ENCODE measurements at places on chromosomes 1 and 21.

- peak; percentile 52 for DNase-seq
These were observed 44.5 kb upstream of the PRRX1 start for GRCh38 chr1:170619241-170620028.

DNA sequence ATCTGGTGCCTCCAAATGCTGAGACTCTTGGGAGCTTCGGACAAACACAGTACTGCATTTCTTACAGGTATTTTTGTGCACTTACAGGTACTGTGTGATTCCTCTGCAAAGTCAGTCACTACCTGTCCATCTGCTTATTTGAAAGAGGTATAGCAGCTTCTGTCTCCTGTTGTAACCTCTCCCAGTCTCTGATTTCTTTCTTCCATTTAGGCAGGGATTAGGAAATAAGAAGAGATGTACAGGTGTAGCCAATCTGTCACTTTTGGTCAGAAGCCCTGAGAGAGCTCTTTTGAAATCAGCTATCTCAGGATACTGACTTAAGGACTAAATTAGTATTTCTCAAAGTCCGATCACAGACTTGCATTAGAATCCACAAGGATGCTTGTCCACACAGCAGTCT is 54.0 kb downstream of the AKT3 start:
- DNase-seq: no peak

DNA sequence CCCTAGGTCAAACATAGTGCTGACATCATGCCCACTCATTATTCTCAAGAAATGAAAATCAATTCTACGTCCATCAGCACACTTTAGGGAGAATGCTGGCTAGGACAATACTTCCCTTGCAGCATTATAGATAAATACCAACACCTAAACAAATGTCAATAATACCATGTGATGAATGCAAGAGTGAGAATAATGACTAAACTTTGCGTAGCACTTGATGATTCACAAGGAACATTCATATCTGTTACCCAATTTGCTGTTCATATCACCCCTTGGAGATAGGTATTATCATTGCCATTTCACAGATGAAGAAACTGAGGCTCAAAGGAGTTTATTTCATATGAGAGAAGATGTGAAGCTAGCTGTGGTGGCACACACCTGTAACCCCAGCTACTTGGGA is 24.8 kb upstream of the EPS15 start:
- DNase-seq: no peak

GRCh38 chr1:232510367-232511110 is 119.4 kb downstream of the SIPA1L2 start:
- no peak for DNase-seq

DNA sequence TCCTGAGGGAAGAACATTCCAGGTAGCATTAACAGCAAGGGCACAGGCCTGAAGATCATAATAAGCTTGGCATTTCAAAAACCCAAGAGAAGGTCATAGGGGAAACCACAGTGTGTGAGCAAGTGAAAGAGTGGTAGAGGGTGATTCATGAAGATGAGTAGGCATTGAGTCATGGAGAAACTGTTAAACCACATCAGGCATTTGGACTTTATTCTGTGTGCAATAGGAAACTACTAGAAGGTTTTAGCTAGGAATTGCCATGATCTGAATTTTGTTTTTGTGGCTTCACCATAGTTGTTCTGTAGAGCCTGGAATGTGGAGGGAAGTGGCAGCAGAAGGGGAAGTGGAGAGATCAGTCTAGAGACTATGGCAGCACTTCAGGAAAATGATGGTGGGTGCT is 359.0 kb upstream of the PTBP2 start:
- DNase-seq: no peak

- DNase-seq: peak; percentile 32
These were observed 243.0 kb downstream of the SLC45A1 start for GRCh38 chr1:8560611-8561544.

GRCh38 chr1:233695901-233696300 is 82.0 kb downstream of the KCNK1 start:
- no peak for DNase-seq

- no peak for DNase-seq
These were observed 22.4 kb downstream of the PROX1 start for GRCh38 chr1:214010197-214010573.

- no peak for DNase-seq
These were observed 1.7 kb downstream of the INKA2 start for GRCh38 chr1:111737216-111738132.

All from NCI-H146 (cell line).